ENCODE measurements at places on chromosomes 16 and 17.

DNA sequence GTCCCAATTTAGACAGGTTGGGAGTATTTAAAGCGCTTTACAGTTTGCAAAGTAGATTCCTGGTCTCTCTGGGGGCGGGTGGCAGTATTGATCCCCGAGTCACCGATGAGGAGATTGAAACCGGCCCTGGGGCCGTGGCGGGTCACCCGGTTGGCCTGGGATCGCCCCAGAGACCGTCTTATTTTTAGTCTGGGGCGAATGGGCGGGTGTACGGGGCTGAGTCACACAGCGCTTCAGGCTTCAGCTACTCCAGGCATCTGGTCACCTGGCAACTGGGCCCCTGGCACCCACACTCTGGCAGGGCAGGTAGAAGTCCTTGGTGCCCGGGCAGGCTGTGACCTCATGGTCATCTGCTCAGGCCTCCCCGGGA, 669 bp downstream of the MIEF2 start:
- DNase-seq = no peak

- no peak for DNase-seq
Measured at GRCh38 chr17:64411999-64412771, 21.5 kb upstream of the PECAM1 start.

DNA sequence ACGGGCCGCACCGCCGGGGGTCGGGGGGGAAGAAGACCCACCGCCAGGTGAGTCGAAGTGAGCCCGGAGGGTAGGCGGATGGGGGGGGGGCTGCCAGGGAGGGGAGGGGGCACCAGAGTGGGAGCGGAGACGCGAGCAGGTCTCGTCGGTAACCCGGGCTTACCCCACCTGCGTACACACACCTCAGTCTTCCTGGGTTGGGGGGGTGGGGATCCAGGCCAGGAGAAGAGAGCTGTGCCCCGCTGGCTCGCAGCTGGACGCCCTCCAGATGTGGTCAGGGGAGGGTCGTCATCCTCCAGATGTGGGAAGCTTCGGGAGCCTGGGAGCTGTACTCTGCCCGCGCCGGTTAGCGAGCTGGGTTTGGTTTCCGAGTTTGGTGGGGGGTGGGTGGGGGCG, 1.2 kb downstream of the CACNA1G start:
- DNase-seq = no peak

- no peak for DNase-seq
Measured at GRCh38 chr17:73261952-73262675, 434 bp upstream of the CPSF4L start.

- no peak for DNase-seq
Measured at GRCh38 chr17:17152385-17152784, 53.7 kb downstream of the PLD6 start.

DNA sequence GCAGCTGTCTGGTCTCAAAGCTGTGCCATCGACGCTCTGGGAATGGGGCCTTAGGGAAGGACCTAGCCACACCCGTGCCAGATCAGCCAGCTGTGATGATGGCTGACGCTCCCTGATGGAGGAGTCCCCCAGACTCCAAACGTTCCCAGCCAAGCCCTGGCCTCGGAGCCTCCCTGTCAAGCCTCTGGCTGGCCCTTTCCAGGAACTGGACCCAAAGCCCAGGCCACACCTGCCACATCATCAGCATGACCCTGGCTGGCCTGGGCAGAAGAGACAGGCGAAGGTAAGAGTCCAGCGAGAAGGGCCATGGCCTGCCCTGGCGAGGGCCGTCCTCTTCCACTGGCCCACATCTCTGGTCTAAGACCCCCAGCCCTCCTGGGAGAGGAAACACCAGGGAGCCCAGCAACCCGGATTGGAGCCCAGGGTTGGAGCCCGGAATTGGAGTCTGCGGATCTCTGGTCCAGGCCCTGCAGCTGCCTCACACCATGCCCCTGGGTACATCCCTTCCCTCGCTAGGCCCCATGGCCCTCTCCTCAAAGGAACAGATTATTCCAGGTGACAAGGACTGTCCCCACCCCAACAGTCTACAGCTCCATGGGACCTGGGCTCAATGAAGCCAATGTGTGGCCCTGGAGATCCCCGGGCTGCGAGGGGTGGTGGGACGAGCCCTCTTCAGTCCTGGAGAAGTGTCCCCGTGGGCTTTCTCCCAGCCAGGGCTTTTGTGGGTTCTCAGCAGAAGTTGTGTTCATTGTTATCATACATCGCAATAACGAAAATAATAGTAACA, 105.1 kb upstream of the TNRC6C start:
- DNase-seq = no peak
